ENCODE measurements at places on chromosomes 7 and 10.

- DNase-seq: no peak
These were observed 90.5 kb upstream of the RSU1 start for GRCh38 chr10:16907687-16908086.

DNA sequence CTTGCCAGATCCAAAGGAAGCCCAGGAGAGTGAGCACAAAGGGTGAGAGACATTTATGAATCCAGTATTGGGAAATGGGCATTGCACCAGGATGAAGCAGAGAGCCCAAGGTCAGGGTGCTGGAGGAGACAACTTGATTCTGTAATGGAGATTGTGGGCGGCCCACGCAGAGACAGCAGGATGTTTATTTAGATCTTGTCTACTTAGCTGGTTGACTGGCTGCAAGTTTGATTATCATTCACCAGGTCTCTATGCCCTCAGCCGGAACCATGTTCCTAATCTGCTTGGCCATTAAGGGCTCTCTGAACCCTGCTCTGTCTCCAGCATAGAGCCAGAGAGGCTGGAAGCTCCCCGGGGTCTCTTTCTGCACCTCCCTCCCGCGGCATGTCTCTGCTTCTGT, 188.7 kb downstream of the PLXNA4 start:
- DNase-seq: no peak

- DNase-seq: no peak
These were observed 992.3 kb downstream of the KCNMA1 start for GRCh38 chr10:76645341-76645740.

GRCh38 chr10:126384269-126384873, 3.9 kb downstream of the ADAM12 start:
- DNase-seq: no peak

DNA sequence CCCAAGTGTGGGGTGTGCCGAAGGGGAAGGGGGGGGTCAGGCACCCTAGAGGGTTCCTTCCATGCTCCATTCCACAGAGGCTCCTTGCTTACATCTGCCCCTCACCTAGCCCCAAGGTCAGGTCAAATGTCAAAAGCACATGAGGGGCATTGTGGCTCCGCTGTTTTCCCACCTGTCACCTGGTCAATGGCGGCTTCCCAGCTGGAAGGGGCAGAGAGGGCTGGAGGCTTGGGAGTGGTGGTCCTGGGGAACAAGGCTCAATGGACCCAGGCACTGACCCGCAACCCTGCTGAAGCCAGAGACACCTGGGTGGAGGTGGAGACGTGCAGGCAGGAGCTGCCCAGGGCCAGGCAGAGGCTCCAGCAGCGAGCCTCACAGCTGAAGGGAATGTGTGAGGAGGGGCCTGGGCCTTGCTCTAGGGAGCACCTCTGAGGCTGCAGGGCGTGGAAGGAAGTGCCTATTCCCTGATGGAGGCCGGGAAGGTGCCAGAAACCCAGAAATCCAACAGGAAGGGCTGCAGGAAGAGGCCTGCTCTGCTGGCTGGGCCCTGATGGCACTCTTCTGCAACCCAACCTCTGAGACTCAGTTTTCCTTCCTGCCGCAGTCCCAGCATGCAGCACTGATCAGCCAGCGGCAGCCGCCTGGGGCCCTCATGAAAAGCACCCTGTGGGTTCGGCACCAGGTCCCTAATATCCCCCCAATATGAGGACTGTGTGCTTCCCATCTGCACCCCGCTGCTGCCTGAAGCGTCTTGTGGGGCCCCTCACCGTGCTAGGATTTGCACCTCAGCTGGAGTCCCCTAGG, 16.0 kb downstream of the RASGEF1A start:
- DNase-seq: no peak

GRCh38 chr10:16965740-16966447, 148.7 kb upstream of the RSU1 start:
- no peak for DNase-seq

- no peak for DNase-seq
These were observed 159.4 kb upstream of the COBL start for GRCh38 chr7:51476026-51476425.

- DNase-seq: no peak
These were observed 92.6 kb downstream of the CREM start for GRCh38 chr10:35219292-35219691.

GRCh38 chr7:15874774-15875173, 188.3 kb upstream of the MEOX2 start:
- DNase-seq: no peak

GRCh38 chr7:138584696-138585095, 116.5 kb downstream of the SVOPL start:
- no peak for DNase-seq

GRCh38 chr7:12220389-12221046, 9.4 kb downstream of the TMEM106B start:
- DNase-seq: no peak

DNA sequence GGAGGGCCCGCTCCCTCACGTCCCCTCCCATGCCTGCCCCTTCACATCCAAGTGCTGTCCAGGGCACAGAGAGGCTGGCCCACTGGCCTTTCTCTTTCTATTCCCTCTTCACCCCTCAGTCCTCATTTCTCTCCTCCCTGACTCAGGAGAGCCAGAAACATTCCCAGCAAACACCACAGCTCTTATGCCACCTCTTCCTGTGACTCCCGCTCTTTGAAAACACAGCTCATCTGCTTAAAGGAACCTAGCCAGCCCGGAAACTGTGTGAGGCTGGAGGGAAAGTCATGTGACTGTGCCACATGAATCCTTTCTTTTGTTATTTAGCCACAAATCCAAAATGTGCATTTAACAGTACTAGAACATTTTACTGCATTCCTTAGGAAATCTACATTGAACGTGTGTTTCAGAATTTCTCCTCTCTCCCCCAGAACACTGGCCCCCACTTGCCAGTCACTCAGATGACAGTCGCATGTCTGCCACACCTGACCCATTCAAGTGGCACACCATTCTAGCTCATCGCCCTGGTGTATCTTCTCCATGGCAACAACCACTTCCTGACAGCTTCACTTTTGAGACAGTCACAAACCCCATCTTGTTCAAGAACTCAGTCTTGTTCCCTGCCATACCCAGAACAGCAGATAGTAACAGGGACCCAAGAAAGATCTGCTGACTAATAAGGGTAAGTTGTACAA, 42.8 kb downstream of the GRB10 start:
- DNase-seq: no peak

DNA sequence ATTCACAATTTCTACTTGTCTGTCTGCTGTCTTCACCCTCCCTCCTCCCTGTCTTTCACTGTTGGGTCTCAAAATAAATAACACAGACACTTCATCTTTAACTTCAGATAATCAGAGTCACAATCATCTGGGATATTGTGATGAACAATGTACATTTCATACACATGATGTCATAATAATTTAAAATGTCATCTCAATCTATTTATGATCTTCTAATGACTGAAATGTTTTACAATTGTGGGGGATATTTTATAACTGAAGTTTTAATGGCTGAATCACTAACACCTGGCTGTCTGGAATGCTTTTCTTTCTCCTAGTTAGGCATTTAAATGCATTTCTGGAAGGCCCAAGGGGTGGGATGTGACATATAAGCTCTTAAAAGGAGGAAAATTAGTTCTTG, 859.8 kb downstream of the LRMDA start:
- no peak for DNase-seq

- DNase-seq: no peak
These were observed 1.2 kb downstream of the HIPK2 start for GRCh38 chr7:139776486-139777132.

- DNase-seq: no peak
These were observed 226.8 kb downstream of the SKIDA1 start for GRCh38 chr10:21298701-21299100.

GRCh38 chr7:32502728-32503127, 7.4 kb downstream of the AVL9 start:
- no peak for DNase-seq

DNA sequence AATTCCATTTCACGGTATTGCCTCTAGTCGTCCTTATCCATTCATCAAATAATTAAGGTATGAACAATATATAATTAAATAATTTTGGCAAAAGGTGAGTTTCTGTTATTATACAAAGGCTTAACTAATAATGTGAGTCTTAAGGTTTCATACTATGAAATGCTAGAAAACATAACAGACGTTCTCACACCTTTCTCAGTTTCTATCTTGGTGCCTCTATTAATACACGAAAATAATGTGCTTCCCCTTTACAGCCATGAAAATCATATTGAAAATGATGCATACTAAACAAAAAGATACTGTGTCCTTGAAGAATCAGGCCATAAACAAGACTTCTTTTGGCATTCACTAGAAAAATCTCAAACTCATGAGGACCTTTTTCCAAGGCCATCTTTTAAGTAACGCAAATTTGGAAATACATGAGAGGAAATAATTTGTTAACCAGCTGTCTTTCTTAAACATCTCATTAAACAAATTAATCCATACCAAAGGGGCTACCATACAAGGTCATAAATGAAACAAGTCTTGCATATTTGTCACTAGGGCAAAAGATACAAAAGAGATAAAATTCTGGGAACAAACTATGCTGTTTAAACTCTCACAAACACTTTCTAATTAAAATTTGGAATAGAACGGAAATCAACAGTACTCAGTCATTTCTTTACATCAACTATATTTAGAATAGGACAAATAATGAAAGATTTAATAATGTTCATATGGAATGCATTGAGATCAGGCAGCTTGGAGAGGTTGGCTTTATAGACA, 53.9 kb upstream of the CAV2 start:
- no peak for DNase-seq

DNA sequence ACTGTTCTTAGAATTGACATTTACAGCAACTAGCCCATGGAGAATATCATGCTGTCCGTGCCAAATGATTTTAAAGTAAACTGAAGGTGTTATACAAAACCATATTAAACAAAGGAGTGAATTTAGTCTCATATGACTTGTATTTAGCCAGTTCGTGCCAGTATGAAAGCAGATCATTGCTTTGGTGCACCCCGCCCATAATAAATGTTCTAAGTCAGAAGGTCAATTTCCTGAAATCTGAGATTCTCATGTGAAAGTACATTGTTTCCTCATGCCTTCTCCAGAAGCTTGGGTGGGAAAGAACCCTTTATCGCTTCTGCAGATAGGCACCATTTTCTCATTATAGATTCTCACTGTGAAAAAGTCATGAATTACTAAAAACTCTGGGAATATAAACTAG, 106.4 kb downstream of the CAMK1D start:
- no peak for DNase-seq

GRCh38 chr7:42766782-42767423, 145.0 kb downstream of the C7orf25 start:
- no peak for DNase-seq

DNA sequence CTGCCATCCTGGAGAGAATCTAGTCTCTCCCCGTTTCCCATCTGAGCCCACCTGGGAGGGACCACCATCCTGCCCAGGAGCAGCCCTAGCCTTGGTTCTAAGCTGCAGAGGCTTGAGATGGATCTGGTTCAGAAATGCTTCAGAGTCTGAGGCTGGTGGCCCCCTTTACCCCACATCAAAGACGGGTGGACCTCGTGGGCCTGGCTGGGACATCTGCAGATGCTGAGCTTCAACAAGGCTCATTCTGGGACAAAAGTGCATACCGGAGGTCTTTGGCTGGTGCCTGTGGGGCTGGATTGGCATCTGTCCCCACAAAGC, 4.9 kb upstream of the IRF5 start:
- DNase-seq: no peak

GRCh38 chr7:142964502-142965246, 2.5 kb upstream of the KEL start:
- DNase-seq: no peak

DNA sequence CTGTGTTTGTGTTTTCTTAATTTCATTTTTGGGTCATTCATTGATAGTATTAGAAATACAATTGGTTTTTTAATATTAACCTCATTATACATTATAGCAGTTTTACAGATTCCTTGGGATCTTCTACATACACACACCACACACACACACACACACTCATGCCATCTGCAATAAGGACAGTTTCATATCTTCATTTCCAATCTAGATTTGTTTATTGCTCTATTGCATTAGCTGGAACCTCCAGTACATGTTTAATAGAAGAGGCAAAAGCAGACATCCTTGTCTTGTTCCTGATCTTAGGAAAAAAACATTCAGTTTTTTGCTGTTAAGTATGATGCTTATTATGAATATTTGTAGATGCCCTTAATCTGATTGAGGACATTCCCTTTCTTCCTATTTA, 17.8 kb upstream of the CALU start:
- DNase-seq: no peak

GRCh38 chr10:86388119-86388704, 21.6 kb upstream of the GRID1 start:
- DNase-seq: no peak

GRCh38 chr7:130021105-130021834, 29.9 kb downstream of the ZC3HC1 start:
- no peak for DNase-seq

DNA sequence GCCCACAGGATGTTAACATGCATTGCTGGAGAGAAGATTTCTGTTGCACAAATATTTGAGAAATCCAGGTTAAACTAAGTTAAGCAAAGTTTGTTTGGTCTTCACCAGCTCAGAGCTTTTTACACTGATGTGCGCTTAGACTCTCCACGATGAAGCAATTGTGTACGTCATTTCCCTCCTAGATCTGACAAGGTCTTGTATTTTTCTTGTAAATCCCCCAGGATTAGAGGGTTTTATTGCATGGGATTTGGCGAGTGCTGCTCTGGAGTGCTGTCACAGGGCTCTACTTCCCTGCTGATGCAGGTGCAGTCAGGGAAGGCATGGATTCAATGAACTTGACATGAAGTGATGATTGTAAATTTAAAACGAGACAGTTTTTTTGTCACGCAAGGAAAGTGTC, 173.3 kb downstream of the PDE1C start:
- DNase-seq: no peak

DNA sequence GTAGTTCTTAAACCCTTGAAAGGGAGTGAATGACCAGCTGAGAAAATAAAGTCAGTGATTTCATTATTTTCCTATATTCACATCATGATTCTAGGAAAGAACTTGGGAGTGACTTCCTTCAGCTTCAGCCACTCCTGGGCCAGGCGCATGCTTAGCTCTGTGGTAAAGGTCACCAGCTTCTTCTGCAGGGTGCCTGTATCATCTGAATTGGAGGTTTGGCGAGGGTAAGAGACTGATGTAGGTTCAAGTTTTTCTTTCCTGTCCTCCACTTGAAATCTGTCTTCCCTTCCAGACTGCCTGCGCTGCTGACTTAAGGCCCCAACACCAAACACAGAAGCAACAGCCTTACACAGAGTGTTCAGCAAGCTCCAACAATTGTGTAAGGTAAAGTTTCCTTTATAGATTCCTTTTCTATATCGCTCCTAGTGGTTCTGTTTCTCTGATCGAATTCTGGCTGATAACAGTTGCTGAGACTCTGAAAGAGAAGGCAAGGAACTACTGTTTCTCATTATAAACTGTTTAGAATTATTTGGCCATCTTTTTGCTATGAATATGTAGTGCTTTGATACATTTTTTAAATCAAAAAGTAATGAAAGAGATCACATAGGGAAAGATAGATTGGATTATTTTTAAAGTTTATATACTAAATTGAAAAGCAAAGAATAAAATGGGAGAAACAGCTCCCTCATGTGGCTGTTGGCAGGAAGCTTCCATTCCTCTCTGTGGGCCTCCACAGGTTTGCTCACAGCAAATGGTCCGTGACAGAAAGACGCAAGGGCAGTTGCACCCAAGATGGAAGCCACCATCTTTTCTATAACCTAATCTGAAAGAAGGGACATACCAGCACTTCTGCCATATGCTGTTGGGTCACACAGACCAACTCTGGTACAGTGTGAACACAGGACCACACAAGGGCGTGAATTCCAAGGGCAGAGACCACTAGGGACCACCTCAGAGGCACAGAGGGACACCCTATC, 14.0 kb downstream of the GATAD1 start:
- peak; percentile 53 for DNase-seq

GRCh38 chr7:81064426-81064825, 145.6 kb upstream of the SEMA3C start:
- DNase-seq: no peak

GRCh38 chr7:17301471-17302456, 3.3 kb downstream of the AHR start:
- DNase-seq: no peak

All from HL-60 (cell line).